ENCODE measurements at places on chromosomes 11 and 22.

DNA sequence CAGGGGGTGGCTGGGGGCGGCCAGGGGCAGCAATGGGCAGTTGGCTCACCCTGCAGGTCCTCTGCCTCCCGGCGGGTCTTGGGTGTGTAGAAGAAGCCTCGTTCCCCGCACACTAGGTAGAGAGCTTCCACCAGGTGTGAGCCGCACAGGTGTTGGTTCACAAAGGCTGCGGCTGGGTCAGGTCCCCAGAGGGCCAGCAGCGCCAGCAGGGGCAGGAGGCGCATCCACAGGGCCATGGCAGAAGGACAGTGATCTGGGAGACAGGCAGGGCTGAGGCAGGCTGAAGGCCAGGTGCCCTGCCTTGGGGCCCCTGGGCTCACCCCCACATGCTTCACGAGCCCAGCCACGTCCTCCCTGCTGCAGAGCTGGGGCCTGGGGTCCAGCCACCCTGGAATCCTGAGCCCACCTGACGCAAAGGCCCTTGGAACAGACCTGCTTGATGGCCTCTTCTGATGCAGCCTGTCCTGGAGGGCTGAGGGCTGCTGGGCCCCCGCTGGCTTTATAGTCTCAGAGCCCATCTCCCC lies at the start of gene INS:
Gene INS (minus strand): TSS at position 474 of the 524 bp plus-strand sequence. CDS start 238 bp downstream, at position 236.
- DNase-seq = no peak

DNA sequence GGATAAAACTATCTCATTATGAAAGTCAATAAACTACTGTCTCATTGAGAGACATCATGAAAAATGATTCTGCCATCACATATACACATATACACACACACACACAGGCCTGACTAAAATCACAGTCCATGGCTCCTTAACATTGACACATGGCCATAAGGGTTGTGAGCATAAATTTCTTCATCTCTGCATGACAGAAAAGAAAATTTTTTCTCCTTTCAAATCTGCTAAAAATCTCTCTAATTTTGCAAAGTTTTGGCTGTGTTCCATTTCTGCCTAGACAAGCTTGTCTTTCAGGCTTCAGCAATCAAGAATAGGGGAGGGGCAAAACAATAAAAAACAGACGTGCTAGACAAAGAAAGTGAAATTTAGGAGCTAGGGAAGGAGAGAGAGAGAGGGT lies 324.5 kb downstream of the LRRC4C start:
- DNase-seq = no peak

GRCh38 chr11:77886401-77886800 lies 65.5 kb downstream of the AAMDC start:
- no peak for DNase-seq

GRCh38 chr22:33817512-33818127 lies 102.7 kb downstream of the LARGE1 start:
- no peak for DNase-seq

DNA sequence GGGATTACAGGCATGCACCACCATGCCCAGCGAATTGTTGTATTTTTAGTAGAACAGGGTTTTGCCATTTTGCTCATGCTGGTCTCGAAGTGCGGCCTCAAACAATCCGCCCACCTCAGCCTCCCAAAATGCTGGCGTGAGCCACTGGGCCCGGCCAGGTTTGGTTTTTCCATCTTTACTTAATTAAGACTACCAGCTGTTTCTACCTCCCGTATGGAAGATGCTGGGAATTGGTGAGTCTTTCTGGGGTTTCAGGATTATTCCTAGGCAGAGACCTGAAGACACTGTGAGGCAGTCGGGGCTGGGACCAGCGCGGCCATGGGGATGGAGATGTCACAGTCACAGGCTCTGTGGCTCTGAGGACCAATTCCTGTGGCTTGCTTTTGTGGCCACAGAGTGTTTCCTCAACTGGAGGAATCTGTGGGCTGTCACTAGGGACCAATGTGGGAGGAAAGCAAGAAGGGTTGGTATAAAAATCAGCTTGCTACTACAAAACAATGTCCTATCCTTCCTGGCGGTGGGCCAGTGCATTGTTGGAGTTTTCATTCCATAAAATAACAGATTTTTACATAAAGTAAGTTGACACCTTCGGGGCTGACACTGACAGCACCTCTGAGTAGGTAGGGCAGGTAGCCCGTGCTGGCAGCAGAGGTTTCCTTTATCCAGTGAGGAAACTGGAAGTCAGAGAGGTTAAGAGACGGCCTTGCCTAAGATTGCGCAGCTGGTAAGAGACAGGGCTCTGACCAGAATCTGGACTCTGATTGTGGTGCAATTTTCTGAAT lies 8.4 kb upstream of the FTH1 start:
- DNase-seq = no peak

GRCh38 chr11:127713226-127713625 lies 712.7 kb upstream of the KIRREL3 start:
- DNase-seq = no peak

- no peak for DNase-seq
Observed at GRCh38 chr11:120127236-120127635, 10.7 kb downstream of the TRIM29 start.

DNA sequence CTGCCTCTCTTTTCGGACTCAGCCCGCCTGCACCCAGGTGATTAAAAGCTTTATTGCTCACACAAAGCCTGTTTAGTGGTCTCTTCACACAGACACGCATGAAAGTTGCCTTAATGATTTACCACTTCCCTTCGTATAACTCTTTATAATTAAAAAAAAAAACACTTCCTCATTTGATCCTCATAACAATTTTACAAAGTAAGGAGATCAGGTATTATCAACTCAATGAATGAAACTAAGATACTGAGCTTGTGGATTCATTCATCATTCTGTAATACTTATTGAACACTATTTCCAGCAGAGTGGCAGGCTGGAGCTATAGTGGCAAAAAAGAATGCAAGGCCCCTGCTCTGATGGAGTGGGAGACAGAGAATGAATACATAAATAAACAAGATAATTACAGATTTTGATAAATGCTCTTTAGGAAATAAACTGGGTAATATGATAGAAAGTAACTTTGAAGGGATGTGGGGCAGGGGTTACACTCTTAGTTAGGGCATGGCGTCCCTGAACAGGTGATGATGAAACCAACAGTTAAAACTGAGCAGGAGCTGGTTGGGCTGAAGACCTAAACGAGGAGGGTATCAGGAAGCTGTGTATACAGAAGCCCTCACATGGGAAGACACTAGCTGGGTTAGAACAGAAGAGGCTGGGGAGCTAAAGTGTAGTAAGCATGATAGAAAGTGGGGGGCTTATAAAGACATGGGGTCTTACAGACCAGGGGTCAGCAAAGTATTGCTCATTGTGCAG lies 5.4 kb upstream of the CRTAM start:
- no peak for DNase-seq

DNA sequence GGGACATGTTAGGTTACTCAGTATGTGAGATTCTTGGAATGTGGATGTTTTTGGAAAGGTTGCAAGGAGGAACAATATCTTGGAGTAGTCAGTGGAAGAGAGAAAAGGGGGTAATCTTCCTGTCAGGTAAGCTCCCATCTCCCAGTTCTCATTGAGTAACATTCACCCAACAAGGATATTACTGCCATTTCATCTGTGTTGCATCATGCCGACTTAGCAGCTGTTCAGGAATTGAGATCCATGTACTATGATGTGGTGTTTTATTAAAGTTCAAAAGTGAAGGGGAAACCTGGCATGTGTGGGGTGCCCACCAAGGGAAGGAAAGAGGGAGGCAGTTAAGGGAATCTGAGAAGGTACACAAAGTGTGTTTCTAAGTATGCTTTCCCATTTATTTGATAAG lies 58.4 kb upstream of the RASSF10 start:
- DNase-seq = no peak

GRCh38 chr11:44324749-44325525 lies 15.0 kb upstream of the ALX4 start:
- DNase-seq = no peak

DNA sequence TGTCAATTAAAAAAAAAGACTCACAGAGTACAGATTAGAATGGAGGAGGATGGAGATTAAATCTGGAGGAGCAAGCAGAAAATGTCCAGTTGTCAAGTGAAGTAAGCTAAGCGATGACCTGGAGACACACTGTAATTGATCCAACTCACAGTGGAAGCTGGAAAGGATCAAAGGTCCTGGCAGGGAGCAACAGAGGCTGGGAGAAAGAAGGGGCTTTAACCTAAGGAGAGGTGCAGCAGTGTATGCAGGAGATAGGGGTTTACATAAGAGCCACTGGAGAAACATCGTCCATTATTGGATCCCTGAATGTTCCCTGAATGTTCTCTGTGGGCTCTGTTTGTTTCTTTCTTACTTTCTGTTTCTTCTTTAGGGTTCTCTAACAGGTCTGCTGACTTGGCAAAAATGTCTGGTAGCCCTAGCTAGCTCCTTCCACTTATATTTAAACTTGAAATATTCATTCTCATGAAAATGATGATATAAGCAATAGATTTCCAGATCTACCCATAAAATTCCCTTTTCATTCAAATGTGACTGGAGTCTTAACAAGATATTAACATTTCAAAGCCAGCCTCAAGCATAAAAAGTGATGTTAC lies 30.1 kb upstream of the CAT start:
- no peak for DNase-seq

DNA sequence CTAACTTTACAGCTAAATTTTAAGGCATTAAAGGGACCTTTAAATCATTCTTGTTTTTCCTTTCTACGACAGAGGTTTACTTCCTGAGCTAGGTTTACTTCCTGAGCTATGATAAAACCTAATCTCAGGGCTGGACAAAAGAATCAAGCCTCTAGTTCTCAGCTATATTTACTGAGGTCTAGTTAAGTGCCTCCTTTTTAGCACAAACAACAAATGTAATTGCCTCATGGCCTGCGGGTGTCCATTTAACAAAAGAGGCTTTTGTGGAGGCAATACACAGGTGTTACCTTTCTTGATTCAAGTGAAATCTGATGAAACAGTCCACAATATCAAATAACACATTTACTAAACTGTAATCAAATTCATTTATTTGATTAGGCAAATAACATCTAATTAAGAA lies 67.3 kb downstream of the IMMP1L start:
- no peak for DNase-seq

DNA sequence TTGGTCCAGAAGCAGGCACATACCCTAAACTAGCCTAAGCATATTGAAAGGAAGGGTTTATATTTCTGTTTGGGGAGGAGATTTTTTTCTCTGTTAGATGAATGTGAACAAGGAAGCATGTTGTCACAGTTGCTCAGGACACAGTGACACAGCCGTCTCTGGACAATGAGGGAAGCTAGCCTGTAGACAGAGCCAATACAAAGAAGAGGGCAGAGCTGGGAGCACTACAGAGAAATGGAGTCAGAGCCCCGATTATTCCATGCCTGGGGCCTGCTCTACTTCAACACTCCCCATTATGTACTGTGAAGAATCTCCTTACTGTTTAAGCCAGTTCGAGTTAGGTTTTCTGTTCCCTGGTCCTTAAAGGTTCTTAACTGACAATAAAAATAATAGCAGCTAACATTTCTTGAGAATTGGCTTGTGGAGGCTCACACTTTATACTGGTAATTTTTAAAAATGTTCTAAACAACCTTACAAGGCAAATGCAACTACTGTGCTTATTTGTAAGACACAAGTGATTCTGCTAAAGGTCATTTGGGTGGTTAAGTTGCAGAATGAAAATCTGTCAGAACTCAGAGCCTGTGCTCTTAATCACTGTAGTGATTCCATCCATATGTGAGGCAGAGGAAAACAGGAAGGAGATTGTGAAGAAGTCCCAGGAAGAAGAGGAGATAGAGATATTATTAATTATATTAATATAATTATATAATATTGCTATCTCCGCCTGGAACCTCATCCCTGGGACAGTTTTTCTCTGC lies 58.8 kb upstream of the RRAS2 start:
- no peak for DNase-seq

DNA sequence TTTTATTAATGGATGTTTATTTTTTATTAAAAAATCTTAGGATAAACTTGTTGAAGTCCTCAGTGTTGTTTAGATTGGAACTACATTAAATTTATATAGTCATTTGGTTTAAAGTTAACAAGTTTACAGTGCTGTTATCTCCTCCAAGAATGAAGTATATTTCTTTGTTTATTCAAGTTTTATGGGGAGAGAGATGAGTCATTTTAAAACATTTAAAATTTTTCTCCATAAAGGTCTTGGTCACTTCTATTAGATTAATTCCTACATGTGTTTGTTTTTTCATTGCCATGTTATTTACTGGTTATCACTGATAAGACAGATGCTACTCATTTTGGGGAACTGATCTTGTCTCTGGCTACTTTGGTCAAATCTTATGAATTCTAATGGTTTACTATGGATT lies 429.6 kb downstream of the METTL15 start:
- no peak for DNase-seq

- DNase-seq = no peak
Observed at GRCh38 chr11:47318166-47318565, 34.3 kb downstream of the MYBPC3 start.

GRCh38 chr22:39151329-39151975 lies 1.0 kb downstream of the CBX7 start:
- no peak for DNase-seq

DNA sequence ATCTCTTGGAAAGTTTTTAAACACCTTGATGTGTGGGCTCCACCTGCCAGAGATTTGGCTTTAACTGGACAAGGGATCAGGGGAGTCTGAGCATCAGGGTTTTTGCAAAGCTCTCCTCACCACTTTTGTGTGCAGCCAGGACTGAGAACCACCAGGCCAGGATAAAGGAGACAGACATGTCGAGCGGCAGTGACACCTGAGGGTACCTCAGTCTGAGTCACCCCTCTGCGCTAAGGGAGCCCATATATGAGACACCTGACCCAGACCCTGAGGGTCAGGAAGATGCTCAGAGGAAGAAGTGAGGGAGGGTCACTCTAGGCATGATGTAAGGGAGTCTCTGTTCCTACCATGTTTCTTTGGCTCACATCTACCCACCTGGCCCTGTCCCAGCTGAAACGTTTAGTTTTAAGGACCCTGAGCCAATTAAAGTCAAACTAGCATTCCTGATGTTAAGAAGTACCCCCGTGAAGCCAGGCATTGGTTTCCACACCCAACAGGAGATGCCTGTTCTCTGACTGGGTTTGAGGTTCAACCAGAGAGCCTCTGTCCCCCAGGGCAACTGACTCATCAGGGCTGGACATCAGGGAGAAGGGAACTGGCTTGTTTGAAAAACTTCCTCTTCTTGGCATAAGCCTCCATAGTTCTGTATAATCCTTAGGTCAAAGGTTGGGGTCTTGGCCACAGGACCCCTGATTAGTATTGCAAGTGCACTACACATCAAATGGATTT lies 72.4 kb upstream of the BIRC3 start:
- DNase-seq = no peak

GRCh38 chr11:93983542-93984195 lies 37.5 kb upstream of the HEPHL1 start:
- DNase-seq = no peak

DNA sequence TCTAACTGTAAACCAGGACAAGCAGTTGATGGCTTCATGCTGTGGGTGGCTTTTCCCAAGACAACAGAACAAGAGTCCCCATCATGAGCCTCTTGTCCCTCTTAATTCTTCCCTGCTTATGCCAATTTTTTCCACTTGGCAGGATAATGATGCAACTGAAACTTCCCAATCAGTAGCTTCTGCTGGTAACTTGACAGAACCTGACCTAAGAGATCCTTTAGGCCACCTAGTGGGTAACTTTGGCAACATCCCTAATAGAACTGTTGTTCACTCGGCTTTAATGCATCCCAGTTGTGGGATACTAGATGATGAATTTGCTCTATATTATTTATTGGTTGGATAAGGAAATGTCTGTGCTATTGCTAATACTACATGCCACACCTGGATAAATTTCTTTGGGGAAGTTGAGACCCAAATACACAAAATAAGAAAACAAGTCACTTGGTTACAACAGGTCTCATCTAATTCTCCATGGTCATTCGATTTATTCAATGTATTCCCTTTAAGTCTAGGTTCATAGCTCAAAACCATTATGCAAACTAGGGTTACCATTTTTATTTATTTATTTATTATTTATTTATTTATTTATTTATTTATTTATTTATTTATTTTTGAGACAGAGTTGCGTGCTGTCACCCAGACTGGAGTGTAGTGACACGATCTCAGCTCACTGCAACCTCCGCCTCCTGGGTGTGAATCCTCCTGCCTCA lies 41.4 kb upstream of the NFAM1 start:
- no peak for DNase-seq
